ENCODE measurements at places on chromosomes 11 and 22.

DNA sequence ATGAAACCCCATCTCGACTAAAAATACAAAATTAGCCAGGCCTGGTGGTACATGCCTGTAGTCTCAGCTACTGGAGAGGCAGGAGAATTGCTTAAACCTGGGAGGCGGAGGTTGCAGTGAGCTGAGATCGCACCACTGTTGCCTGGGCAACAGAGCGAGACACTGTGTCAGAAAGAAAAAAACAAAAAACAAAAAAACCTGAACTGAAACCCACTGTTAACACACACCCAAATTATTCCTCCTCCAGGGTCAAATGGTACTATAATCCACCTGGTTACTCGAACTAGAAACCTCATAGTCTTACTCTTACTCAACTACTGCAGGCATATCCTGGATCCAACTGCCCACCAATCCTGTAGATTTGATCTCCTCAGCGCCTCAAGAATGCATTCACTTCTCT is 35.5 kb downstream of the USP28 start:
- DNase-seq: no peak

GRCh38 chr11:70786021-70786665 is 387.8 kb downstream of the CTTN start:
- DNase-seq: no peak

DNA sequence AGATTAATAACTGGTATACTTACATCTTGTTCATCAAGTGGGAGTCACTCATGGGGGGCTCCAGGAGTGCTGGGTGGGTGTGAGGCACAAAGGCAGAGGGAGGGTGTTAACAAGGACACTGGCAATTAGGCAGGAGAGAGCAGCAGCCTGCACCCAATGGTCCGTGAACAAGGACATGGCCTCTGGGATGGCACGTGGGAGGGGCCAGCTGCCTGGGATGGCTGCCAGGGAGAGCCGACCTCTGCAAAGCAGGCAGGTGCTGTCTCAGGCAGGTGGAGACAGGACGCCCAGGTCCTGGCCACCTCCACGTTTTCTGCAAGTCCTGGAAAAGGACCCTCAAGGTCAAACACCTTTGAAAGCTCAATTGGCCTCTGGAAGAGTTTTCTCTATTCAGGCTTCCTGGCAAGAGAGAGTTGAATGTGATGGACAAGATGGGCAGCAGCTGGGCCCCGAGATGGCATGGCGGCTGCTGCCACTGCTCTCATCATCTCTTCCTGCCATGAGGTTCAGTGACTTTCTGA is 257.1 kb downstream of the BUD13 start:
- no peak for DNase-seq

DNA sequence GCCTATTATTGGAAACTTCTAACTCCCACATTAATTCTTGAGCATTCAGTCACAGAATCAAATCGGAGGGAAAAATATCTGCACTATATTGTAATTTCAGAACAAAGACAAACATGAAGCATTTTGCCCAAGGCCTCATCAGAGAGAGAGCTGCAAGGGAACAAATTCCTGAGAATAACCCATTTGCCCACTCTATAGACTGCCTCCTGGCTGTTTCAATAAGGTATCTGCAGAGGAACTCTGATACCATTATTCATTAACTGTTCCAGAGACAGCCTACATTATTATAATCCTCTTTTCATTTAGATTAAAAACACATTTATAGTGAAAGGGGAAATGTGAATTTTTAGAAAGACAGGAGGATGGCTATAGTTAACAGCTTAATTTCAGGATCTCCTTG is 663.9 kb downstream of the DLG2 start:
- DNase-seq: no peak

DNA sequence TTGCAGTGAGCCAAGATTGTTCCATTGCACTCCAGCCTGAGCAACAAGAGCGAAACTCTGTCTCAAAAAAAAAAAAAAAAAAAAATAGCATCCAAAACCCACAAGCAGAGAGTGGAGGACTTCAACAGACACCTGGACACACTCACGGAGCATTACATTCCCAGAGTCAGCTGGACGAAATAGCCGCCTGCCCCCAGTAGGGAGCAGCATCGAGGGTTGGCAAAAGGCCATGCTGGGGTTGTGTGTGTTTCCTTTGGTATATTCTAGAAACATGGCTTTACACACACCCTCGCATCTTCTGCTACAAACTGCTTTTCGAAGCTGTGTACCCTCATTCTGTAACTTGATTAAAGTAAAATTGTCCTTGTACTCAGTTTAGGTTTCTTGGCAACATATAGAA is 5.3 kb downstream of the ADA2 start:
- no peak for DNase-seq

DNA sequence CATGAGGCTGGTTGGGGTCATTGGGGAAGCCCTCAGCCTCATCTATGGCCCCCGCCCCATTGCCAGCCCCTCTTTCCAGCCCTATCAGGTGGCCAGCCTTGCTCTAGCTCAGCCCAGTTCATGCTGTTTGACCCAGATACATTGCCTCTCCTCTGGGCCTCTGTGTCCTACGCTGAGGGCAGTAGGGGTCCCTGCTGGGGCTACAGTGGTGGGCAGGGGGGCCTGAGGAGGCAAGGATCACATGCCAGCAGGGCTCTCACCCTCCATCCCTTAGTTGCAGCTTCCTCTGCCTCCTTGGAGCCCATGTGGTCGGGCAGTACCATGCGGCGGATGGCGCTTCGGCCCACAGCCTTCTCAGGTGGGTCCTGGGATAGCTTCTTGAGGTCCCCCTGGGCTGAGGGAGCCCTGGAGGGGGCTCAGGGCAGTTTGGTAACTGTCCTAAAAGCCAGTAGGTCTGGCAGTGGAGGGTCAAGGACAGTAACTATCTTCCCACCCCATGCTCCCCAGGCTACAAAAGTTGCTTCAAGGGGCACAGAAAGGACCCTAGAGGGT is 19.2 kb downstream of the EMID1 start:
- no peak for DNase-seq

- no peak for DNase-seq
Observed at GRCh38 chr22:44119669-44120313, 60.9 kb upstream of the PARVG start.

- no peak for DNase-seq
Observed at GRCh38 chr11:108034034-108034433, 25.3 kb downstream of the CUL5 start.

DNA sequence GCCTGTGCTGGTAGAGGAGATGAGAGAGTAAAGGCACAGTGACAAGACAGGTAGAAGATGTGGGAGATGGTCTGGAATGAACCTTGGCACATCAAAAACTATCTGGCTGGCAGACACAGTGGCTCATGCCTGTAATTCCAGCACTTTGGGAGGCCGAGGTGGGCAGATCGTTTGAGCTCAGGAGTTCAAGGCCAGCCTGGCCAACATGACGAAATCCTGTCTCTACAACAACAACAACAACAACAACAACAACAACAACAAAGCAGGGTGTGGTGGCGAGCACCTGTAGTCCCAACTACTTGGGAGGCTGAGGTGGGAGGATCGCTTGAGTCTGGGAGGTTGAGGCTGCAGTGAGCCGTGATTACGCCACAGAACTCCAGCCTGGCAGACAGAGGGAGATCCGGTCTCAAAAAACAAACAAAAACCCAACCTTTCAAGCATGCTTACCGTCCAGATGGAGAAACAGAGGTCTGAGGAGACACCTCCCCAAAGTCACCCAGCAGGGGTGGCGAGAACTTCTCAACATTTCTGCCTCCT is 11.8 kb downstream of the KCTD21 start:
- DNase-seq: no peak

DNA sequence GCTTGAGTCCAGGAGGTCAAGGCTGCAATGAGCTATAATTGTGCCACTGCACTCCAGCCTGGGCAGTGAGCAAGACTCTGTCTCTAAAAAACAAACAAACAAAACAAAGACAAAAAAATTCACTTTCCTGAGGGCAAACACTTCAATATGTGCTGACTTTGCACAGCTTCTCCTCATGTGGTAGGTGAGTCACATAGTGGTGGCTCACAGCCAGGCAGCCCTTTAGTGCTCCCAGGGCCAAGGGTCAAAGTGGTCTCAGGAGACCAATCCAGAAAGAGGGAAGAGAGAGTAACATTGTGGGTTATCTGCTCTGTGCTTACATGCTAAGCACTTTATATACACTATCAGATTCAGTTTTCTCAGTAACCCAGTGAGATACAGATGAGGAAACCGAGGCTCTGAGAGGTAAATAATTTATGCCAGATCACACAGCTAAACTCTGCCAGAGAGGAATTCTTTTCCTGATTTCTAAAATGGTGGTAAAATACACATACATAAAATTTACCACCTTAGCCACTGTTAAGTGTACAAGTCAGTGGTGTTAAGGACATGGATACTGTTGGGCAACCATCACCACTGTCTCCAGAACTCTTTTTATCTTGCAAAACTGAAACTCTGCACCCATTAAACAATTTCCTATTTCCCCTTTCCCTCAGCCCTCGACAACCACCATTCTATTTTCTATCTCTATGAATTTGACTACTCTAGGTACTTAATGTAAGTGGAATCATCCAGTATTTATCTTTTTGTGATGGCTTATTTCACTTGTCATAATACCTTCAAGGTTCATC is 231.7 kb upstream of the NARS2 start:
- no peak for DNase-seq

GRCh38 chr11:113540416-113541330 is 65.5 kb upstream of the DRD2 start:
- DNase-seq: no peak

DNA sequence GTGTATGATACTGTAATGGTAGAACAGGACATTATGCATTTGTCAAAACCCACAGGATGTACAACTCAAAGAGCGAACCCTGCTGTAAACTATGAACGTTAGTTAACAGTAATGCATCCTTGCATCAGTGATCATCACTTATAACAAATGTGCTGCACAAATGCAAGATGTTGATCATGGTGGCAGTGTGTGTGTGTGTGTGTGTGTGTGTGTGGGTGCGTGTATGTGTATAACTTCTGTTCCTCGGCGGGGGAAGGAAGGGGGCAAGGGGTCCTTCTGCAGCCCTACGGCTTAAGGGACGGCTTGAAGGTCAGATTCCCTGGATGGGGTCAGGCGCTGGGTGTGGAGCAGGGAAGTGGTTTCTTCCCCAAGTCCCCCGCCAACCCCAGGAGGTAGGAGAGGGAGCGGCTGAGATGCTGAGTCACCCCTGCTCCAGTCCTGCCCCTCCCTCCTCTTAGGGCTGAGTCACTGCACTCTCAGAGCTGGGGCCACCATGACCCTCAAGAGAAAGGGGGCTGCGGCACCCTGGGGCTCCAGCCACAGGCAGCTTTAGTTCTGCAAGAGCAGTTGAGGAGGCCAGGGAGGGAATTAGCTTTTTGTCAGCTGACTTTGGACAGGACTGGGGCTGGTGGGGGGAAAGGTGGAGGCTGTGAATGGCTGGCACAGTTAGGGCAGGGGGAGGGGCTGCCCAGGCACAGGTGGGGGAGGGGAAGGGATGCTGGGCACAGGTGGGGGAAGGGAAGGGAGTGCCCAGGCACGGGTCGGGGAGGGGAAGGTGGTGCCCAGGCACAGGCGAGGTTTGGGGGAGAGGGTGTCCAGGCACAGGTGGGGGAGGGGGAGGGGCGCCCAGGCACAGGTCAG is 8.8 kb upstream of the CTSD start:
- peak; percentile 90 for DNase-seq

- peak; percentile 69 for DNase-seq
Observed at GRCh38 chr22:28594797-28595462, 84.7 kb downstream of the TTC28 start.

DNA sequence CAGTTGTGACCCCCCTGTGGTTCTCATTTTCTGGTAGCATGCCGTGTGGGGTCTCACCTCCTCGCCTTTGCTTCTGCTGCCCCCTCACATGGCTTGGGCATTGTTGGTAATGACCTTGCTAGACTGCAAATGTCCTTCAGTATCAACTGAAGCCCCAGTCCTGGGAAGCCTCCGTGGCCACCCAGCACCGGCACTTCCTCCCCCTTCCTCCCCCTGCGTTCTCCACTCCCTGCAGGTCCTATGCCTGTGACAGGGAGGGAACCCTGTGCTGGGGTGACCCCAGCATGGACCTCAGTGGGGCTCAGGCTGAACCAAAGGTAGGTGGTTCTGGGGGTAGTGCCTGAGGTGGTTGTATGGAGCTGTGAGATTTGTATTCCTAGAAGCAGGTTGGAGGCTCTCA is 5.9 kb downstream of the ST3GAL4 start:
- no peak for DNase-seq

- peak; percentile 21 for DNase-seq
Observed at GRCh38 chr11:74182635-74183034, 11.5 kb downstream of the PPME1 start.

DNA sequence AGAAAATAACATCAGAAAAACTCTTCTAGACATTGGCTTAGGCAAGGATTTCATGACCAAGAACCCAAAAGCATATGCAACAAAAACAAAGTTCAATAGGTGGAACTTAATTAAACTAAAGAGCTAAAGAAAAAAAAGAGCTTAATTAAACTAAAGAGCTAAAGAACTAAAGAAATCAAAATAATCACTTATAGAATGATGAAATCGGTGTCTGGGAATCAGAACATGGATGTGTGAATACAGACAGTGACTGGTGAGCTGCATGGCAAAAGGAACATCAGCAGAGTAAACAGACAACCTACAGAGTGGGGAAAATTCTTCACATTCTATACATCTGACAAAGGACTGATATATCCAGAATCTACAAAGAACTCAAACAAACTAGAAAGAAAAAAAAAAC is 41.4 kb downstream of the ZNF280B start:
- DNase-seq: no peak

DNA sequence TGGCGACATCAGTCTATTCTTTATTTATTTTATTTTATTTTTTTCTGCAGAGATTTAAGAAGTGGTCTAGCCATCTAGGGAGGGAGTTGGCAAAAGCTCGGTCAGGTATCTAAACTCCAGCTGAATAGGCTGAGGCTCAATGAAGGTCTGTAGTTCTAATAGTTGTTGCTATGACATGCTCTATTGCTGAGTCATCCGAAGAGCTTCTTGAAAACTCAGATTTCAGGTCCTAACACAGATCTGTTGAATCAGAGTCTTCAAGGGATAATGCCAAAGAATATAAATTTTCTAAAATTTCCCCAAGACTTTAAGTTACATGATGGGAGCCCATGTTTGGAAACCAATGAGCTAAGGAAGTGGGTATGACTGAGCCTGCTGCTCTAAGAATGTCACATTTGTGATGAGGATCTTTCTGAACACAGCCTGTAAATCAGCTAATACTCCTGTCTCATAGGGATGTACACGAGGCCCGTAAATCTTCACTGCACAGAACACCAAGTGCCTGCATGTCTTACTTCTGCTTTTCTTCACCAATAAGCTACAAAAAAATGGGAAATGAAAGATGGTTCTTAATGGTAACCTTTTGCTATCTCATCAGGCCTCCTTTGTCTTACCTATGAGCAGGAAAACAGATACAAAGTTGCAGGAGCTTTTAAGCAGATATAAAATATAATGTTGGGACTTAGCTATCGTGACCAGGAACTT is 901.4 kb upstream of the API5 start:
- no peak for DNase-seq

GRCh38 chr11:46006418-46007070 is 84.1 kb downstream of the LARGE2 start:
- DNase-seq: peak; percentile 69

DNA sequence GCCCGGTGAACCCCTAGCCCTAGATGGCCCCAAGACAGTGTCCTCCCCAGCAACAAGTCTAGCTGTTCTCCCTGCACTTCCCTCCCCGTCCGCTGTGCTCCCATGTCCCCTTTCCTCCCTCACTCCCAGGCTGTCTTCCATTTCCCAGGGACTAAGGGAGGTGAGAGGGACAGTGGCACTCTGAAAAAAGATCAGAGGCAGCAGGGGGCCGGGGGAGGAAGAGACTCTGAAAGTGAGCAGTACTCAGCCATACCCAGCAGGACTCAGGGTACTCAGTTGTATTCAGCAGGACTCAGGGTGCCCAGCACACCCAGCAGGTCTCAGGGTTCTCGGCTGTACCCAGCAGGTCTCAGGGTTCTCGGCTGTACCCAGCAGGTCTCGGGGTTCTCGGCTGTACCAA is 48.4 kb upstream of the THY1 start:
- DNase-seq: no peak

Measured in HCEC 1CT (cell line).